Hypothalamus (tissue), 51 donors: ENCODE measurements at places on chromosomes 2 and 18.

- no peak for DNase-seq
Observed at GRCh38 chr2:189177251-189177840, 2.2 kb downstream of the COL5A2 start.

DNA sequence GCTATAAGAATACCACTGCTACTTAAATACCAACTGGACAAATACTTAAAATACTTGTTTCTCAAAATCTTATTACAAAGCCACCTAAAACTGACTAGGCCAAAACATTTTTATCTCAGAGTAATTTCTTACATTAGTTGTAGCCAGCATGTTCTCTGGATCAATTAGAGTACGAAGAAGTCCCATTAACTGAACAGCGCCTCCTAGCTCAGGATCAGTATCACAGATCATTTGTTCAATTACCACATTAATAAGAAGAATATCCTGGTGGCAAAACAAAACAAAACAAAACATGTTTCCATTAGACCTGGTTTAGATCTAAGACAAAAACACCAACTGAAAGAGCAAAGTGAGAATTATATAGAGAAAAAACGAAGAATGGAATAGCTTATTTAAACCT lies 36.0 kb downstream of the PPP4R3B start:
- no peak for DNase-seq

DNA sequence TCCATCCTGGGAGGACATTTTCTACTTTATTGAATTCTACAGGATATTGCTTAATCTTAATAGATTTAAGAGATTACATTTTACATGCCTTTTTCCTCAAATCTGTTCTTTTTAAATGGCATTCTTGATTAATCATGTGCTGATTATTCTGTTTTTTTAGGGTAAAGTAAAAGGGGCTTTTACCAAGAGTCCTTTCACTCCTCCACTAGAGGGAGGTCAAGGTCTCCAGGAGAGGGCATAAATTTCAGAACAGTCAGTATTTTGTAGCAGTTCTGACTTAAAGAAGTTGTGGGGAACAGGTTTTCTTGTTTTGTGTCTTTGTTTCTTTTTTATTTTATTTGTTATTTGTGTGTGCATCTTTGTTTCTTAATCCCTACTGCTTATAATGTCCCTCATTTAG lies 25.4 kb downstream of the WDR75 start:
- DNase-seq: no peak

GRCh38 chr2:150137338-150138069 lies 350.0 kb downstream of the RND3 start:
- no peak for DNase-seq

- DNase-seq: no peak
Observed at GRCh38 chr18:70553245-70553935, 264.5 kb downstream of the SOCS6 start.

DNA sequence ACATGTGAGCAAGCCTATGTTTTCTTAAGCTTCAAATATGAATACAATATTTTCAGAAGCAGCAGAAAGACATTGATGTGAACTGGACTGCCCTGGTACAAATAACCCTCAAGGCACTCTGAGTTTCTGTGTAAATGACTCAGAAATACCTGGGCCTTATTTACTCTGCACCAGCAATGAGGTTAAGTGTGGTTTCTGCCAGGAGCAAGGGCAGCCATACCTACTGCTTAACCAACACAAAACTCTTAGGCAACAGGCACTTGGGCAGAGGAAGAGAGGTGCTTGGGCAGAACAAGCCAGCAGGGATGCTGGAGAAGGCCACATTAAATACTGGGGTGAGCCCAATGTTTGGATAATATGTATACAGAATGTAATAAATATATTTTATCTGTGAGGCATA lies 29.4 kb upstream of the ARL5A start:
- DNase-seq: no peak

DNA sequence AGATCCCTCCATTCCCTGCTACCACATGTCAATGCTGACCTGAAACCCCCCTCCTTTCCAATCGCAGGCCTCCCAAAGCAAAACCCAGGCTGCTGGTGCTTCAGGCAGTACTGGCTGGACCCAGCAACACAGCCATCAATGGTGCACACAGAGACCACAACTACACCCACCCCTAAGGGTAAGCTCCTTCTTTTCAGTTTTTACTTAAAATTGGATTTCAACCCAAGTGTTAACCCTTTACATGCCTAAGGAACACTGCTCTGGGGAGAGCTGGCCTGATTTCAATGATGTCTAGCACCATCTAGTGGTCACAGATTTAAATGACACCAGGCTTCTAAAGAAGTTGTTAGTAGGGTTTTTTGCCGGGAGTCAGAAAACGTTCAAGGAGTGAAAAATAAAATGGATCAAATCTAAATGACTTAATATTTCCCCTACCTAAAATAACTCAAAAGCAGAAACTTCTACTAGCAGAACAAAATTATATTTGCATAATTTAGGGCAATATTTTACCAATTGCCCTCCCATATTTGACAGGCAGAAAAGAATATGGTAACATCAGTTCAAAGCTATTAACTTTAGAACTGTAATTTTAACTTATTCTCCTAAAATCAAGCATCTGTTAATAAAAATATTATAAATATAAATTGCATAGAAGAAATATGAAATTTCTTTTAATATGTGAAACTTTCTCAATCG lies 24.6 kb downstream of the FECH start:
- DNase-seq: no peak

GRCh38 chr18:75016025-75016717 lies 192.8 kb downstream of the PTGR3 start:
- DNase-seq: no peak

GRCh38 chr2:59921743-59922142 lies 631.7 kb downstream of the BCL11A start:
- no peak for DNase-seq

DNA sequence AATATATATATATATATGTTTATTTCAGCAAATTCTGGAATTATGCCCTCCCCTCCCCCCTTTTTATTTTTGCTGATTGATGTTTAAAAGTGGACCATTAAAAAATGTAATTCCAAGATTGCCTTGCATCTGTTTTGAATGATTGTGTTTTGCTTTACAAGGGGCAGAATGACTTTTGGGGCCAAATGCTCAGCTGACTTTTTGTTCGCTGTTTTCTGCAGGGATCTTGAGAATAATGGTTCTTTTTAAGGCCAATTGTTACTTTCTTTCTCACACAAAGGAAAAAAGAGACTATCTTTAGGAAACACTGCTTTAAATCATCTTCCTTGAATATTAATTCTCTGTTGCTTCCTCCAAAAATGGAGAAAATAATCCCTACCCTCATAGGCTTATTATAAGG lies 95.9 kb downstream of the FMNL2 start:
- no peak for DNase-seq

DNA sequence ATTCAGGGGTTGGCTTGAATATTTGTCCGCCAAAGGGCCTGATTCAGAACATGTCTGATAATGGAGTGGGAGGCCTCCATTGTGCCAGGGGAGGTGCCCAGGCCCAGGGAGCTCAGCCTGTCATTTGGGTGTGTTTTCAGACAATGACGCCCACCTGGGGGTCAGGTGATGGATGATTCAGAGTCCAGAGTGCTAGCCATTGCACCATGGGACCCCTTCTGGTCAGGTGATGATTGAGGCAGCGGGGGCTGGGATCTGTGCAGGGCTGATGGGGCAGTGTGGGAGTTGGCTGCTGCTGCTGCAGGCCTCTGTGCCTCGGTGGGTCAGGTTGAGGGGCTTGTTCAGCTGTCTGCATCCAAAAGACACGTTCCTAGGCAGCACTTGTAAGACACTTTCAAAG lies 8.3 kb upstream of the ARHGEF4 start:
- no peak for DNase-seq

DNA sequence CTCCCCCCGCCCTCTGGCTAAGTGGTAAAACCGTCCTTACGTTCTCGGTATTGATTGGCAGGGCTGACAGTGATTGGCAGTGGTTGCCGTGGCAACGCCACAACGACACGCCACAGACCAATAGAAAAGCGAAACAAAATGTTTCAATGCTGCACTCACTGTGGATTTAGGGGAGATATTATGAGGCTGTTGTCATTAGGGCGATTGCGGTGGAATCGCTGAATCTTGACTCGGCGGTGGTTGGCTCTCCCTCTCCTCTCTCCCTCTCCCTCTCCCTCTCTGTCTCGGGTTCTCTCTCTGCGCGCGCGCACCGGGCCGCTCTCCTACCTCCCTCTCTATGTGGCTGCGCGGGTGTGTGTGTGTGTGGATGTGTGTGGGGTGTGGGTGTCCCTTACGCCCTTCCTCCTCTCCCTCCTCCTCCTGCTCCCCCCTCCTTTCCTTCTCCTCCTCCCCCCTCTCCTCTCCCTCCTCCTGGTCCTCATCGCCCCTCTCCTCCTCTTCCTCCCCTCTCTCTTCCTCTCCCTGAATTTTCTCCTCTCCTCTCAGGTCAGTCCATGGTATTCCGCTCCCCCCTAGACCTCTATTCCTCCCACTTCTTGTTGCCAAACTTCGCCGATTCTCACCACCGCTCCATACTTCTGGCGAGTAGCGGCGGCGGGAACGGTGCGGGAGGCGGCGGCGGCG lies at the start of gene SIX3:
Gene SIX3, plus strand, starts transcription at position 152 of the 684 bp plus-strand sequence. Its CDS starts 403 bp downstream, at position 555.
- no peak for DNase-seq

DNA sequence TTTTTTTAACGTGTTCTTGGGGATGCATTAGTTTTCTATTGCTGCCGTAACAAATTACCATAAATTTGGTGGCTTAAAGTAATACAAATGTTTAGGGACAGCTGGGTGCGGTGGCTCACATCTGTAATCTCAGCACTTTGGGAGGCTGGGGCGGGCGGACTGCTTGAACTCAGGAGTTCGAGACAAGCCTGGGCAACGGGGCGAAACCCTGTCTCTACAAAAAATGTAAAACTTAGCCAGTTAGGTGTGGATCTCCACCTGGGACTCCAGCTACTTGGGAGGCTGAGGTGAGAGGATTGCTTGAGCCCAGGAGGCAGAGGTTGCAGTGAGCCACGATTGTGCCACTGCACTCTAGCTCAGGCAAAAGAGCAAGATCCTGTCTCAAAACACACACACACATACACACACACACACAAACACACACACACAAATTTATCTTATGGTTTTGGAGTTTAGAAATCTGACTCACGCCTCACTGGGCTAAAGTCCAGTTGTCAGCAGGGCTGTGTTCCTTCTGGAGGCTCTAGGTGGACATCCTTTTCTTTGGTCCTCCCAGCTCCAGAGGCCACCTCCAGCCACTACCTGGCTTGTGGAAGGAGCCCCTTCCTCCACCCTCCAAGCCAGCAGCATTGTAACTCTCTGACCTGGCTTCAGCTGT lies 76.1 kb downstream of the SEPTIN10 start:
- no peak for DNase-seq

GRCh38 chr2:172260336-172260735 lies 157.6 kb upstream of the DLX2 start:
- no peak for DNase-seq

DNA sequence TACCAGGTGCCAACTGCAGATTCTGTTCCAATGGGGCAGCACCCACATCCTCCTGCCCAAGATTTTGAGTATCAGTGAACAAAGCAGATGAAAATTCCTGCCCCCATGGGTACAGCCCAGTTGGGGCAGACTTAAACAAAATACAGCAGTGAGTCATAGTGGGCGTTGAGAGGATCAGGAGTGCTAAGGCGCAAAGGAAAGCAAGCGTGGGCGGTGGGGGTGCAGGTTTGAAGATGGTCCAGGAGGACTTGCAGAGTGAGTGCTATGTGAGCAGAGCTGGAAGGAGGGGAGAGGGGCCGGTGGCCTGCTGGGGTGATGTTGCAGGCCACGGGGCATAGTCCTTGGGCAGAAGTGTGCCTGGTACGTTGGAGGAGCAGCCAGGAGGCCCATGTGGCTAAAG lies 24.7 kb downstream of the STEAP3 start:
- no peak for DNase-seq
